Hindlimb muscle (tissue), 1 donor: ENCODE measurements at places on chromosomes 2 and 18. TPM values are rescaled to one million over a fixed set of nuclear protein-coding genes. Genes with fewer than 3 reads are reported as not detected.
A peak's percentile ranks its signal among the peaks of the same experiment; 100 is the strongest.

GRCh38 chr2:45844796-45845457, 193.5 kb downstream of the PRKCE start:
- DNase-seq = no peak

- no peak for DNase-seq
Observed at GRCh38 chr2:137367361-137367760, 596.9 kb upstream of the HNMT start.

DNA sequence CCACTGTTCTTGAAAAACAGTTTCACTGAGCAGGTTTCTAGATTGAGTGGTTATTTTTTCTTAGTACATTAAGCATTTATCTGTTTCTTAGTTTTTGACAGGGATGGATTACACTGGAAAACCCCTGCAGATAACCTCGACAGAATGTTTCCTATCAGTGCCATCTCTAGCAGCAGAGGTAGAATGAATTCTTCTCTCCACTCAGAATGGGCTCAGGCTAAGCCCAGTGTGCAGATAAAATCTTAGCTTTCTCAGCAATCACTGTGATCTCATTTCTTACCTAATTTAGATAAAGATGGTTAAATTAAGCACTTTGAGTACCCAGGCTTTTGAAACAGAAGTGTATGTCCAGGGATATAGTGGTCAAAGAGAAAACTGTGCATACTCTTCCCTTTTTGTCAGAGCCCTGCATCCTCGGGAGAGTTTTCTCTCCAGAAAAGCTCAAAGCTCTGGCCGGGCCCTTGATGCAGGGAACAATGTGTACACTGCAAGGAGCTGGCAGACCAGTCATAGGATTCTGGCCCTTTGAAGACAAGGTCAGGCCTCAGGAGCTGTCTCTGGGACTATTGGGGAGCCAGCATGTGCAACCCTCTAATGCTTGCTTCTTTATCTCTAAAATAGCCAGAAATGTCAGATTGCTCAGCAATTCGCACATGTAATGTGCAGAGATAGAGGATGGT, 10.6 kb upstream of the AKAIN1 start:
- no peak for DNase-seq

- DNase-seq = no peak
Observed at GRCh38 chr2:223235986-223236385, 184.0 kb downstream of the KCNE4 start.

- DNase-seq = peak; percentile 91
Observed at GRCh38 chr2:72145289-72145657, 2.4 kb downstream of the CYP26B1 start.

The LCT gene
- polyA plus RNA-seq = not detected
